HCEC 1CT (cell line): ENCODE measurements at places on chromosomes 5 and 9.

DNA sequence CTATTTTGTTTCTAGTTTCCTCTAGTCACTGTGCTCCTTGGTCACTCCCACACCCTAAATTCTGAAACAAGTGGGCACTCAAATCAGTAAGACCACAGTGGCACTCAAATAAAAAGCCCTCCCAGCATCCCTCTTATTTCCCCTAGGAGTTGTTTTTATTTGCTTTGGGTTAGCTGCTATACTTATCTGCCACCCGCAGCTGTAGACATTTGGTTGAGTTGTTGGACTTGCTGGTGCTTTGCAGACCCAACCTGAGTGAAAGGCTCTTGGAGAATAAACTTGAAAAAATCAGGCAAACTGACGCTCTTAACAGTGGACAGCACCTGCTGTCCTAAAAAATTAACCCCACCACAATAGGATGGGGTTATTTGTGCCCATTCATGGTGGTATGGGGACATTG, 203.0 kb downstream of the SPATA31A6 start:
- no peak for DNase-seq

DNA sequence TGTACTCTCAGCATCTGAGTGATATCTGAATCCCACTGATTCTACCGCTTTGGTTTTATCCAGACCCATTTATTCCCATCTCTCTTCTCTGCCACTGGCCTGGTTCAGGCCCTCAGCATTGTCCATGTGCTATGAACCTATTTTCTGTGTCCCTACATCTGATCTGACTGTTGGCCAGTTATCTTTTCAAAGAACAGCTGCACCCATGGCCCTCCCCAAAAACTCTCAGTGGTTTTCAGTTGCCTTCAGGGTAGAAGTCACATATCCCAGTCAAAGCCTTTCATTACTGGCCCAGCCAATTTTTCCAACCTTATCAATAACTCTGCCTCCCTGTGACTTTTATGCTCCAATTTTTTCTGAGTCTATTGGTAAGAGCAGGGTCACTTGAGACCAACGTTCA, 297.0 kb downstream of the TRIM32 start:
- DNase-seq, result no peak

GRCh38 chr5:181149355-181149754, 2.0 kb downstream of the OR2V2 start:
- DNase-seq, result no peak

GRCh38 chr9:32265037-32265436, 119.4 kb upstream of the ACO1 start:
- no peak for DNase-seq

GRCh38 chr5:76602094-76602726, 21.0 kb downstream of the F2RL2 start:
- peak; percentile 9 for DNase-seq

- DNase-seq, result no peak
These were observed 59.8 kb downstream of the PTCD2 start for GRCh38 chr5:72379936-72380335.

DNA sequence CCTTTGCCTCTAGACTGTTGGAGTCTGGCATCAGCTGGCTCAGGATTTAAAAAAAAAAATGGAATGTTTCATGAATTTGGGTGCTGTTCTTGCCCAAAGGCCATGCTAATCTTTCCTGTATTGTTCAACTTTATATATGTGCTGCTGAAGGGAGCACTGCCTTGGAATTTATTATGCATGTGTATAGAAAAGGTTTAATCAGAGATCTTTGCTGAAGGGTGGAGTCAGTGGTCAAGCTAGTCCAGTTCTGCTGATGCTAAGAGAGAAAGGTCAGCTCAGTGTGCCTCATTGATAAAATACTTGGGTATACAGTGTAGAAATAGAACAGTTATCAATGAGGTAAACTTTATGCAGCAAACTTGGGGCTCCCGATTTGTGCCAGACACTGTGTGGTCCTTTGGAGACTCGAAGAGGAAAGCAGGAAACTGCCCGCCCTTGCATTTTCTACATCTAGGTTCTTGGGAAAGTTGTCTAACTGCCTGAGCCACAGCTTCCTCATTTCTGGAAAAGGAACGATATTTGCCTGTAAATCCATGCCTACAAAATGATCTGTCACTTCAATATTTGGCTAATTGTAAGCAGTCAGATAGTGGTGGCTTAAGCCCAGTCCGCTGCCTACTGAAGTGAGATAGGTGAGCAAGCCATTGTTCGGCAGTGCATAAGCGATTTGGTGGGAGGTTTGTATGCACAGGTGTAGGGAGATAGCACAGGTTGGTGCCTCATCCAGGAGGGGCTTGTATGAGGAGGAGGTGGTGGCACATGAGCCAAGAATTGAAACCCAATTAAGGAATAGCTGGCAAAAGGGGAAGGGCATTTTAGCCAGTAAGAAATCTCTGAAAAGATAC, 29.2 kb upstream of the GTF2H2C start:
- no peak for DNase-seq

- DNase-seq, result no peak
These were observed 40.8 kb downstream of the GRAMD2B start for GRCh38 chr5:126464016-126464415.

GRCh38 chr9:106707738-106708474, 155.1 kb upstream of the ZNF462 start:
- no peak for DNase-seq

- DNase-seq, result no peak
These were observed 383.9 kb downstream of the CTNND2 start for GRCh38 chr5:11520241-11520930.

DNA sequence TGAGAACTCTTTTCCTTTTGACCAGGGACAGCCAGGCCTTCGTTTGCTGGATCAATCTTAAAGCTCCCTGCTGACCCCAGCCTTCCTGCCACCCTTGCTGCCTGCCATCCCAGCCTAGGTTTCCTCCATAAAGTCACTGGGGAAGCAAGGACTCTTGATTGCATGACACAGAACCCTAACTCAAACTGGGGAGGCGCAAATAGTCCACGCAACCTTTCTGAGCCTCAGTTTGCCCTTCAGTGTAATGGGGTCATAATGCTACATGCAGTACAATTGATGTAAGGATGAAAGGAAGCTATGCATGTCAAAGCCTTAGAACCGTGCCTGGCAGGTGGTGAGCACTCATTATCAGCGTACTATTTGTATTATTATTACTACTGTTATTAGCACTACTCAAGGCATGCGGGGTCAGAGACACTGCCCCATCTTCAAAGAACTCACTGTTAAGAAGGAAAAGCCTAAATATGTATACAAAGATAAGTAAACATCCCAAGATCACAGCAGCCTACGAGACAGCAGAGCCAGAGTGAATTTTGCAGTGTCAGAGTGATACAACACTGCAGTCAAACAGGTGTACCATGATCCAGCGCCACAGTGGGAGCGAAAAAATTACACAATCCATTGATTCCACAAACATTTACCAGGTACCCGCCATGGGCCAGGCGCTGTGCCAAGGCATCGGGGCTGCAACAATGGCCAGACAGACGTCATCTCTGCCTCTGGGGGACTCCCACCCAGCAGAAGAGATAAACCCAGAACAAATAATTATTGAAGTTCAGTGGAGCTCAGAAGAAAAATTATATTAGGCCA, 16.9 kb upstream of the CPLX2 start:
- no peak for DNase-seq

- no peak for DNase-seq
These were observed 651 bp upstream of the AK1 start for GRCh38 chr9:127878001-127878651.

DNA sequence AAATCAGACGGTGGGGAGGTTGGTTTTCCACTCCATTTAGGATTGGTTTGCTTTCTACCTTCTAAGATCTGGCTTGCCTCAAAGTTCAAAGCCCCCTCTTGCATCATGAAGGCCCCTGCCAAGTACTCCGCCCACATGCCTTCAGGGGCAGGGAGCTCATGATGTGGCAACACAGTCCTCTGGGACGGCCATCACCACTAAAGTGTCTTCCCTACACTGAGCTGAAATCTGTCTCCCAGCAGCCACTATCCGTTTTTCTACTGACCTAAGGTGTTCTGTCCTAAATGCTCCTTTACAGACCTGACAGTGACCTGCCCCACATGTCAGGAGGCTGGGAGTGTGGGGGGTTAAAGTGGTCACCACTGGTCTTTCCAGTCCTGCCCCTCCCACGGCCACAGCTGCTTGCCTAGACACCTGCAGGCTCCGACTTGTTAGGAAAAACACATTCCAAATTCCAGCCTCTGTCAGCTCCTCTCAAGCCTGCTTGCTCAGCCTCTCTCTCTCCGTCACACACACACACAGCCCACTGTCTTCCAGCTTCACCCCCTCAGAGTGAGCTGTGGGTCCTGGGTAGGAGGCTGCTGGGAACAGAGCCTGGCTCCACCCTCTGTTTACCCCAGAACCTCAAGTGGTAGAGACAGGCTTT, 44.9 kb downstream of the SHB start:
- no peak for DNase-seq

DNA sequence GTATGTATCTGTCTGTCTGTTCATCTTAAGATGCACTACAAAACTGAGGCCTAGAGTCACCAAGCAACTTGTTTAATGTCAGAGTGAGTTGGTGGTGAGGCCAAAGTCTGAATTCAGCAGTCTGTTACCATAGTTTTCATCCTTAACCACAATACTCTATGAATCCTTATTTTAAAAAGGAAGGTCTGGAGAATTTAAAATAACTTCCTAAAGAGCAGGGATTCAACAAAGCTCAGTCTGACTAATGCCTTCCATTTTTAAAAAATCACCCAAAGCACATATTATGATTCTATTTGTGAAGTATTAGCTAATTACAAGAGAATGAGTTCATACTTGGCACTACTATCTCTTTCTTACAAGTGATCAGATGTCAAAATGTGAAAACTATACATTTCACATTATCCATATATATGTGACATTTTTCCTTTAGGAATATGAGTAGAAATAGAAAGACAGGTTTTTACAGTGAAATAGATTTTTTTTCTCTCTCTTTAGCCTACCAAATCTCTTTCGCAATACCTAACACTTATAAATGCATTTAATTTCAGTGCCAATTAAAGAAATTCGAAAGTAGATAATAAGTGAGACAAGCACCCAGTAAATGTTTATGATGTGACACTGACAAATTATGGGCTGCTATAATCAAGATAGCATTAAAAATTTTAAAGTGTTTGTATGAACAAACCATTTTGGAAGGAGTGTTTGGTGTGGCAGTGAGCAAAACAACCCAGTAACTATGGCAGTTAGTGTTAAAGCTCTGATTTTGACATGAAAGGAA, 102.3 kb upstream of the CDKN2B start:
- DNase-seq, result peak; percentile 51
